Glomerular endothelial cell (primary cell): ENCODE measurements at places on chromosomes 11 and 22.

- no peak for DNase-seq
Observed at GRCh38 chr22:30186041-30186440, 60.5 kb downstream of the LIF start.

- DNase-seq: no peak
Observed at GRCh38 chr11:47366020-47366490, 12.3 kb downstream of the SPI1 start.

DNA sequence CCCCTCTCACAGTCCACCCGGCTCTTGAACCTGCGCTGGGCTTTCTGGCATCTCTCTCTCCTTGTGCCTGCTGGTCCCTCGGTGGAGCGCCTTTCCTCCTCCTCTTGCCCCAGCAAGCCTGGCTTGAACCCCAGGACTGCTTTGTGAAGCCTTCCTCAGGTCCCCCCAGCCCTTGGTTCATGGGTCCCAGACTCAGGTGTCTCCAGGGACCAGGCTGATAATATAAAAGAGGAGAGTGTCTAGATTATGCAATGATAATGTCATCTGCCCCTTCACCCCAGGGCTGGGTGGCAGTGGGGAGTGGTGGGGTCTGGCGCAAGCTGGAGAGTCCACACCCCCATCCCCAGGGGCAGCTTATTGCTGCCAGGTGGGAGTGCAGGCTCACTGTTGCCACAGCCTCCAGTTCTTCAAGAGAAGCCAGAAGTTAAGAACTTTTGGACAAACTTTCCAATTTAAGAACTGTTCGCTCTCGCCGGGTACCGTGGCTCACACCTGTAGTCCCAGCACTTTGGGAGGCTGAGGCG lies 36.6 kb upstream of the PARVG start:
- DNase-seq: no peak

- DNase-seq: no peak
Observed at GRCh38 chr11:73538381-73538872, 59.5 kb downstream of the FAM168A start.

DNA sequence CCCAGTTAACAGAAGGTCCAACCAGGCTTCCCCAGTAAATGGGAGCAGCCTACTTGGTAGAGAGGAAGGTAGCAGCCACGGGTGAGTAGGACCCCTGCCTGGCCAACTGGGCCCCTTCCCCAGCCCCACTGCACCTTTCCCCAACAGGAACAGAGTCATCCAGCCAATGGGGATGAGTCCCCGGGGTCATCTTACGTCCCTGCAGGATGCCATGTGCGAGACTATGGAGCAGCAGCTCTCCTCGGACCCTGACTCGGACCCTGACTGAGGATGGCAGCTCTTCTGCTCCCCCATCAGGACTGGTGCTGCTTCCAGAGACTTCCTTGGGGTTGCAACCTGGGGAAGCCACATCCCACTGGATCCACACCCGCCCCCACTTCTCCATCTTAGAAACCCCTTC lies 6.6 kb downstream of the RIC8A start:
- DNase-seq: no peak

GRCh38 chr22:20738394-20739089 lies 35.4 kb upstream of the SERPIND1 start:
- no peak for DNase-seq

GRCh38 chr22:41844513-41844912 lies 11.6 kb downstream of the SREBF2 start:
- no peak for DNase-seq

GRCh38 chr11:1760351-1761109 lies 3.2 kb downstream of the CTSD start:
- DNase-seq: no peak

DNA sequence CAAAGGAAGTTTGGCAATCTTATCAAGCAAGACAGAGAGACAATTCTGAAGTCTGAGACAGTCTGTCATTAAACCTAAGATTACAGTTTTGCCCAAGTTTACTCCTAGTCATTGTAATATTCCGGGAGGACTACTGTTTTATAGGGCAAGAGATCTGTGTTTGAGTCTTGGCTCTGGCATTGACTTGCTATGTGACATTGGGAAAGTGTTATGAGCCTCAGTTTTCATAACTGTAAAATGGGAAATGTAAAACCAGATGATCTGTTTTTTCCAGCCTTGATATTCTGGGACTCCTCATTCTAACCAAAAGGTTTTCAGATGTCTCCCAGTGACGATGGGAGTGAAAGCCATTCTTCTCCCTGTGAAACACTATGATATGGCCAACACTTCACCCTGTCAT lies 24.3 kb upstream of the SLCO2B1 start:
- no peak for DNase-seq

GRCh38 chr11:67695606-67696005 lies 21.2 kb upstream of the ALDH3B2 start:
- no peak for DNase-seq

GRCh38 chr11:11243590-11244469 lies 109.2 kb downstream of the CSNK2A3 start:
- DNase-seq: no peak

- DNase-seq: no peak
Observed at GRCh38 chr11:116331381-116331780, 441.4 kb downstream of the BUD13 start.

- DNase-seq: no peak
Observed at GRCh38 chr11:1776331-1776851, 12.7 kb upstream of the CTSD start.

GRCh38 chr22:38570779-38571364 lies 889 bp upstream of the DMC1 start:
- no peak for DNase-seq

- DNase-seq: no peak
Observed at GRCh38 chr11:96265220-96265737, 77.7 kb downstream of the MAML2 start.

GRCh38 chr22:33896154-33896553 lies 24.1 kb downstream of the LARGE1 start:
- DNase-seq: no peak

DNA sequence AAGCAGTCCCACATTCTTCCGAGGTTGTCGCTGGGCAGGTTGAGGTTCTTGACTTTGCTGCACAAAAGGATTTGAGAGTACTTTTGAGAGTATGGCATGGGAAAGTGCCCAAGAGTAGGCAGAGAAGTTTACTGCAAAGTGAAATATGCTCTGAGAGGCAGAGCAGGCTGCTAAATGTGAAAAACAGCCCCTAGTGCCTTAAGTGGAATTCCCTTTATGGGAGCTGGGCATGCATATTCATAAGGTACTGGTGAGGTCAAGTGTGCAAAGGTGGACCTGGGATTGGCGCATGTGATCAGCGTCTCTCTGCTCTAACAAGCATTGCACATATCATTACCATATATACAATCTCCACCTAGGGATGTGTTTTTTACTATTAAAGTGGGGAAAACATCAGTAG lies 12.0 kb upstream of the APOL4 start:
- DNase-seq: no peak

DNA sequence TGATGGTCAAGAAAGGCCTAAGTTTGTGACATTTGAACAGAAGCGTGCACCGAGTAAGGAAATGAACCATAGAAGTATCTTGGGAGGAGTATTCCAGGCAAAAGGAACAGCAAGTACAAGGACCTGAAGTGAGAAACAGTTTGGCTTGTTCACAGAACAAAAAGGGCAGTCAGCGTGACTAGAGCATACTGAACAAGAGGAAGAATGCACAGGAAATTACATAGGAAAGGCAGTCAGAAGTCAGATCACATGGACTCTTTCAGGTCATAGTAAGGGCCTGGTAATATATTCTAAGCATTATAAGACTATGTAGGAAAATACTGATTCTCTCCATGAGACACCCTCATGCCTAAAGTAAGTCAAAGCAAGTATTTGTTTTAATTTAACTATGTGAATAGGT lies 52.3 kb upstream of the GAB2 start:
- DNase-seq: peak; percentile 45

DNA sequence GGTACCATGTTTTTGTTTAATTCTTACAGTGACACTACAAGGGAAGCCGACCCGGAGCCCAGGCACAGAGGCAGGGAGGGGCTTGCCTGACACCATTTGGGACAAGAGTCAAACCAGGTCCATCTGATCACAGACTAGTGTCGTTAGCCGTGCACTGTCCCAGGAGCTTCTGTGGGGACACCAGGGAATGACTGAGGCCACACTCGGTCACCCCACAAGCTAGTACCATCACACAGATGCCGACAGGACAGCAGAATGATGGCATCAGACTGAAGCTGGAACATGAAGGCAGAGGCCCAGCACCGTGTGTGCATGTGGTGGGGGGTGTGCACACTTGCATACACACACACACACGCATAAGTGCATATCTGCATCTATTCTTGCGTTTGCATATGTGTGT lies 61.5 kb upstream of the NECTIN1 start:
- no peak for DNase-seq

GRCh38 chr22:40251106-40251505 lies 73.4 kb downstream of the TNRC6B start:
- no peak for DNase-seq

DNA sequence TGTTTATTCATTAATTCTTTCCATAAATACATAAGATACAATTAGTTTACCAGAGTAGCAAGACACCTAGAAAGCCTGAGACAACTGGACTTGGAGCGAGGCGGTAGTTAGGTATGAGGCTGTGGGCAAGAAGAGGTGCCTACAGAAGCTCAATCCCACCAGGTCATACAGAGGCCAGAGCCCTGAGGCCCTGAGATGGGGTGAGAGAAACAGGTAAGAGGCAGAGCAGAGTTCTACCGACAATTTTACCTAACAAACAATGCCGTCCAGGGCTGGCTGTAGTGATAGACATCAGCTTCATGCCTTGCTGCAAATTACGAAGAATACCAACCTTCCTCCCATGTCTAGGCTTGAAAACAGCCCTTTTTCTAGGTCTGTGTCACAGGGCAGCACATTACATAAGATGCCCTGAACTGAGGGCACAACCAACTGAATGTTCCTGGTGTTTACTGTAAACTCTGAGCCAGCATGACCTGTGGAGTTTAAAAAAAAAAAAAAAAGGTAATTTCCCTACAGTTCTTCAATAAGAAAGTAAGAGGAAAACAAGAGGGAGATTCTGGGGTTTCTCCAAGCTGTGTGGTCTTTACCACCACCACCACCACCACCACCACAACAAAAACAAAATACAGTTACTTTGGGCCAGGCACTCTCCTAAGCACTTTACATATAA lies 105.8 kb downstream of the GAB2 start:
- no peak for DNase-seq

GRCh38 chr11:65643971-65644370 lies 6.1 kb downstream of the SIPA1 start:
- no peak for DNase-seq

GRCh38 chr11:111407652-111408051 lies 28.6 kb upstream of the POU2AF1 start:
- DNase-seq: no peak
